ENCODE measurements at places on chromosomes 1 and 21.

GRCh38 chr1:183841950-183842794 is 37.3 kb downstream of the RGL1 start:
- no peak for DNase-seq

GRCh38 chr1:39124282-39124681 is 80.2 kb upstream of the MACF1 start:
- no peak for DNase-seq

- no peak for DNase-seq
These were observed 1.1 kb upstream of the ZNF692 start for GRCh38 chr1:248860007-248860406.

GRCh38 chr21:29265690-29266479 is 32.8 kb upstream of the BACH1 start:
- no peak for DNase-seq

DNA sequence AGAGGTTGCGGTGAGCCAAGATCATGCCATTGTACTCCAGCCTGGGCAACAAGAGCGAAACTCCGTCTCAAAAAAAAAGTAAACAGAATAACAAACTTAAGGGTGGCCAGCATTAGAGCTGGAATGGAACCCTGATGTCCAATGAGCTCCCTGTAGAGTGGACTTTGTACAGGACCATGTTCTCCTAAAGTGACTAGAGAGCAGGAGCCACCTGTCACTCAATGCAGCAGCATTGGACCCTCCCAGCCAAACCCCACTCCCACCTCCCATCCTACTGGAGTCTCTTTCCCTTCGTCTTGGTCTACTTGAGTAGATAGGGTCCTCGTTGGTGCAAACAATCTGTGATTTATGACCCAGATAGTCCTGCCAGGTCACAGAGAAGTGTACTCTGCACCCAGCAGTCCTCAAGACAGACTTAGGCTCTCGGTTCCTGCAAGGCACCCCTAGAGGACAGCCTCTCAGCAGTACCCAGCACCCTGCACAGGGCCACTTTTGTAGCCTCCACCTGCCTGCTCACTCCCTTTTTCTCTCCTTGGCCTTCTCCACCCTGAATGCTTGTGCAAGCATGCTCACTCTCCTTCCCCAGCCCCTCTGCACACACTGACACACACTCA is 69.2 kb upstream of the ZNF281 start:
- DNase-seq = no peak

DNA sequence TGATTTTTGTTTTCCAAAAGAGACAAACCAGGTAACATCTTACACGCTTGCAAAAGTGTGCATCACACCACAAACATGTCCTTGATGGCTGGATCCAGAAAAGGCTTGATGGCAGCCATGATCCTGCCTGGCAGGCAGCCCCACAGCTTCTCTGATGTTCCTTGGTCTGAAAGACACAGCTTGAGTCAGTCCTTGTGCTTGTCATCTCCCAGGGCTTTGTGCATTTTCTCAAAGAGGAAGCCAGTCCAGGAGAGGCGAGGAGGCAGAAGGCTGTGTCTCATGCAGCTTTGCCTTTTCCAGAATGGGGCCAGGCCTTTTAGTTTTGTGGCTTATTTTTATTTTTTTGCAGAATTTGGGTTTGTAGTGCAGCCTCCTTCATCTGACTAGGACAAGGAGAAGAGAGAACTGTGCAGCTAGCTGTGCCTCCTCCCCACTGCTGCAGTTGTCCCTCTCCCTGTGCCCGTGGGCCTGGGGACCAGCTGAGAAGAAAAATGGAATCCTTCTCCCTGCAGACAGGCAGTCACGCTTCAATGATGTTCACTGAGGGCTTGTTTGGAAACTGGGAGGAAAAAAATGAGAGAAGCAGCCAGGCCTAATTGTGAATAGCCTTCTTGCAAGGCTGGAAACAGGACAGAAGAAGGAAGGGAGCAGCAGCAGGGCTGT is 7.4 kb downstream of the FNDC5 start:
- DNase-seq = no peak

DNA sequence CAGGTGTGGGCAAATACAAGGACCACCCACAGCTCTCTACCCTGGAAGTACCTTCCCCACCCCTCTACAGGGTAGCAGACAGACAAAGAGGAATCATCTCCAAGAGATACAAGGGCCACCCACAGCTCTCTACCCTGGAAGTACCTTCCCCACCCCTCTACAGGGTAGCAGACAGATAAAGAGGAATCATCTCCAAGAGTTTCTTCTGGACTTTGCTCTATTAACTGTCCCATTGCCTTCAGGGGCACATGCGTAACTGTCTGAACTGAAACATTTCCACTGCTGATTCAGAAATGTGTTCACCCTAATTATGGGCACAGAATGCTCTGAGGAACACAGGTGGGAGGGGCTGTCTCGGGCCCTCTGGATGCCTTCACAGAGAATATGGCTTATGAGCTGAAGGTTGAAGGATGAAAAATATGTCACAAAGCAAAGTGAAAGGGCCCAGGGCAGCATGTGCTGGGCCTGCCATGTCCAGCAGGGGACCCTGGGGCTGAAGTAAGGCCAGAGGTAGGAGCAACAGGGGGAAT is 43.9 kb downstream of the ZNF281 start:
- DNase-seq = no peak

DNA sequence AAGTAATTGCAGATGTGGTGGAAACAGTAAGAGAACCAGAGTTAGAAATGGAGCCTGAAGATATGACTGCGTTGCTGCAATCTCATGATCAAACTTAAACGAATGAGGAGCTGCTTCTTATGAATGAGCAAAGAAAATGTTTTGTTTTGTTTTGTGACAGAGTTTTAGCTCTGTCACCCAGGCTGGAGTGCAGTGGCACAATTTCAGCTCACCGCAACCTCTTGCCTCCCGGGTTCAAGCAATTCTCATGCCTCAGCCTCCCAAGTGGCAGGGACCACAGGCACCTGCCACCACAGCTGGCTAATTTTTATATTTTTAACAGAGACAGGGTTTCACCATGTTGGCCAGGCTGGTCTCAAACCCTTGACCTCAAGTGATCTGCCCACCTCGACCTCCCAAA is 53.3 kb upstream of the NFASC start:
- DNase-seq = no peak

GRCh38 chr1:98766255-98766654 is 104.7 kb downstream of the SNX7 start:
- DNase-seq = no peak

DNA sequence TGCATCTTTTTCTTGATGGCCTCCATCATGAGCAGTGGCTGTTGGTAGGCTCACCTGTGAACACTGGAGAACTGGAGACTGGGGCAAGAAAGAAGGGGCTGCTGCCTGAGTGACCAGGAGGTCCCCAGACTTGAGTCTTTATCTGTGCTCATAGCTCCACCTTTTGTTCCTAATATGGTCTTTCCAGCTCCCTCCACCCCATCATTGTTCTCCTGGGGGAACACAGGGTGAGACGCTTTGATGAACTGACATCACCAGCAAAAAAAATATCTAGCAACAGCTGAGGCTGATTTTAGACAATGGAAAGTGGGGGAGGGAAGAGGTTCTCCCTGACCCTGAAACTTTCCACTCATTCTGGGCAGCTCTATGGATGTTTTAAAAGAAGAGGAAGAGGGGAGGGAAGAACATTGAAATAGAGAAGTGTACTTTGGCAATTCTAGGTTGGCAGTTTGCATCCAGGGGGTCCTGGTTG is at the start of gene TPM3:
Gene TPM3, minus strand, starts transcription at position 111 of the 472 bp plus-strand sequence. Its CDS starts 82 bp downstream, at position 29.
- no peak for DNase-seq

- DNase-seq = no peak
These were observed 89.9 kb upstream of the IPO9 start for GRCh38 chr1:201739080-201739479.

- no peak for DNase-seq
These were observed 93.7 kb upstream of the DPH5 start for GRCh38 chr1:101119289-101119688.

DNA sequence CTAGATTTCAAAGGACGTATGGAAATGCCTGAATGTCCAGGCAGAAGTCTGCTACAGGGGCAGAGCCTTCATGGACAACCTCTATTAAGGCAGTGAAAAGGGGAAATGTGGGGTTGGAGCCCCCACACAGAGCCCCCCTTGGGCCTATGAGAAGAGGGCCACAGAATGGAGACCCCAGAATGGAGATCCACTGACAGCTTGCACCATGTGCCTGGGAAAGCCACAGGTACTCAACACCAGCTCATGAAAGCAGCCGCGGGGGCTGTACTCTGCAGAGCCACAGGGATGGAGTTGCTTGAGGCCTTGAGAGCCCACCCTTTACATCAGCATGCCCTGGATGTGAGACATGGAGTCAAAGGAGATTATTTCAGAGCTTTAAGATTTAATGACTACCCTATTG is 108.7 kb downstream of the DMRTB1 start:
- no peak for DNase-seq

DNA sequence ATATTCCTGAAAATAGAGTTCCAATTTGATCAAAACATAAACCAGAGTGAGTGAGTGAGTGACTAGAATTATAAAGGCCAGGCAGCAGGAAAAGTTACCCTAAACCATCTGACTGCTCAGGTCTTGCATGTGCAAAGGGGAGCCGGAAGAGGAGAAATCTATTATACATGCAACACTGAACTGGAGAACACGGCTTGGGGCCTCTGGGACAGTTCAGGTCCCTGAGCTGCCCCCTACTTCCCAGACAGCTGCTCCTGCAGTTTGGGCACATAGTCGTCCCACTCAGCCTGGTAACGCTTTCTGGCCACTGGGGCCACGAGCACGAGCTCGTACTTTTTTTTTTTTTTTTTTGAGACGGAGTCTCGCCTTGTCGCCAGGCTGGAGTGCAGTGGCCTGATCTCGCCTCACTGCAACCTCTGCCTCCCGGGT is 40.1 kb downstream of the PTPRC start:
- DNase-seq = no peak

- DNase-seq = no peak
These were observed 22.7 kb downstream of the COL6A2 start for GRCh38 chr21:46120301-46121285.

DNA sequence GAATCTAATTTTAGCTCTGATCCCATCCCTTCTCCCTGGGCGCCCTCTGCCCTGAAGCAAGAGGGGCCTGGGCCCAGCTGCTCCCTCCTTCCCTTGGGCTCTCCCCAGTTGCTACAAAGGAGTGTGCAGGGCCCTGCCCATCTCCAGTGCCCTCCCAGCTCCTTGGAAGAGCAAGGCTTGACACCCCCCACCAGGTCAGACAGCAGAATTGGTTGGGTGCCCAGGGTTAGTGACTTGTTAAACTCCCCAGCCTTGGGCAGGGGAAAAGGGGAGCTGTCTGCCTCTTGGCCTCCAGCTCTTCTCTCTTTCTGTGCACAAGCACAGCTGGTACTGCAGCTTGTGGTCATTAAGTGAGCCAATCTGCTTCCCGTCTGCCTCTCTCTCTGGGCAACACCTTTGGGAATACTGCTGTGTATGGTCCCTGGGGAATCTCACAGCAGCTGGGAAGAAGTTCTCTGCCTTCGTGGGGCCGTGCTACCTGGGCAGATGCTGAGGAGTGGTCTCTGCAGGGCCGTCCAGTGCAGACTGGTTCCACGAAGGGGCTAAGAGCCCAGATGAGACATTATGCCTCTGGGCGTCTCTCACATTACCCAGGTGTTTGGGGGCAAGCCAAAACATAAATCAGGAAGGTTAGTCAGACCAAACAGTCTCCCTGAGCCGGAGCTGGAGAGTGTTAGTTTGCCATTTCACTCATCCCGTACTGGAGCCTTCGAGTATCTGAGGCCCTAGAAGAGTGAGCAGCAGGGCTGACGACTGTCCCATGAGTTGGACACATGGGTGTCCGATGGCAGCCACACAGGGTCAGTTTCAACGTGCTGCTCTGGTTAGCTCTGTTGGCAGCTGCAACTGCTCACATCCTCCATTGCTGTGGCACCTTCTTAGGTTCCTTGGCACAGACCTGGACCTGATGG is 37.3 kb downstream of the TMEM53 start:
- DNase-seq = no peak

DNA sequence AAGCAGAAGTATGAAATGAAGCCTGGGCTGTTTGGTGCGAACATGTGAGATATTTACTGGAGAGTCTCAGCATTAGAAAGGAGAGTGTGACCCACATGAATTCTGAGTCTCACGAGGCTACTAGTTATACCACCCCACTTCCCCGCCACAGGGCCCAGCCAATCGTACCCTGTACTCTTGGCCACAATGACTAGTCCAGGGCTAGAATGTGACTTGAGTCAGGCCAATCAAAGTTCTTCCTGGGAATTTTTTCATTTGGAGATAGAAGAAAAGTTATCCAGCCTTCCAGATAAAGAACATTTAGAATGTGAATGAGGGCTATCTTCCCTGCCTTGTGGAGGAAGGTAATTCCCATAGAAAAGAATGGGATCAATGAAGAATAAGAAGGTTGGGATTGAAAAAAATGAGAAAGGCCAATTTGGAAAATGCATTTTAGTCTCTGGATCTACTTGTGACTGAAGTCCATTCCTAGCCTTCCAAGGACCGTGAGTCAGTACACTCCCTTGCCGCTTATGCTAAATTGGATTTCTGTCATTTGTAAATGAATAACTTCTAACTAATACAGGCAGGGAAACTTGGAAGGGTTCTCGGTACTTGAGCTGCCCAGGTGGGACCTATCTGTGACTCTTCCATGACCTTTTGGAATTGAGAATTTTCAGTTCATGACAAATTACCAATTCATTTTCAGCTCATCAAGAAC is 12.3 kb upstream of the RIMKLA start:
- DNase-seq = no peak

- no peak for DNase-seq
These were observed 108.7 kb downstream of the USH2A start for GRCh38 chr1:216314379-216315095.

- no peak for DNase-seq
These were observed 58.3 kb downstream of the UBIAD1 start for GRCh38 chr1:11331036-11331944.

DNA sequence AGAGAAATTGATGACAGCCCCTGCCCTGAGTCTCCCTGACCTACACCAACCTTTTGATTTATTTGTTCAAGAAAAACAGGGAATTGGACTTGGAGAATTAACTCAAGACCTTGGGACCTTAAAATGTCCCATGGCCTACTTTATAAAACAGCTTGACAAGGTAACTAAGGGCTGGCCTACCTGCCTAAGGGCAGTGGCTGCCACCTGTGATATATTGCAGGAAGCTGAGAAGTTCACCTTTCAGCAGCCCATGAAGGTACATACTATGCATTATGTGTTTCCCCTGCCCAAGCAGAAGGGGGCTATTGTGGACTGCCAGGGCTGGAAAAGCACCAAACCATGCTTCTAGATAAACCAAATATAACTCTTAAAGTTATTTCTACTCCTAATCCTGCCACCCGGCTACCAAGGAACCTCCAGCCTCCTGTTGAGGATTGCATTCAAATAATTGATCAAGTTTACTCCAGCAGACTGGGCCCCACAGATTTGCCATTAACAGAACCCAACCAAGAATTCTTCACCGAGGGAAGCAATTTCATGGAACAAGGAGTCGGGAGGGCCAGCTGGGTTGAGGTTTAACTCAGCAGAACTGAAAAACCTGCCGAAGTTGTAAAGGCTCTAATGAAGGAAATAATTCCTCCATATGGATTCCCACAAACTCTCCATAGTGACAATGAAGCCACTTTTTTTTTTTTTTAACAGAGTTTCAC is 28.2 kb downstream of the LACTBL1 start:
- DNase-seq = no peak

GRCh38 chr1:57250021-57250420 is 173.8 kb downstream of the DAB1 start:
- no peak for DNase-seq

- no peak for DNase-seq
These were observed 9.1 kb upstream of the COA7 start for GRCh38 chr1:52706941-52707926.

GRCh38 chr1:236700903-236701302 is 14.6 kb downstream of the ACTN2 start:
- DNase-seq = no peak

All from GDM1 (cell line).